Activated naive CD4-positive, alpha-beta T cell (primary cell): ENCODE measurements at places on chromosomes 16 and 17.
A peak's percentile ranks its signal among the peaks of the same experiment; 100 is the strongest.

DNA sequence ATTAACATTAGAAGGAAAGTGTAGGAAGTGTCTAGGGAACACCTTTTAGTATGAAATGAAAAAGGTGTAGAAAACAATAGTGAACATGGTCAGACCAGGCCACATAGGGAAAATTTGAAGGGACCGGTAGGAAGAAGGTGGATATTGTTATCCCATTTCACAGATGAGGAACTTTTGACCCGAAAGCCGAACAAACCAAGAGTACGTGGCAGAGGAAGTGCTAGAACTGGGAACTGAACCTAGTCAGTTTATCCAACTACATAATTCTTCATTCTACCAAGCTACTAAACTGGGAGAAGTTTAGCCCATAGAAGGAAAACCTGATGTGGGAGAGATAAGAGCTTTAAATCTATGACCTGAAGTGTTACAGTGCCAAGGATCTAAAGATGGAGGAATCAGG, 43.2 kb downstream of the YPEL2 start:
- DNase-seq: no peak

DNA sequence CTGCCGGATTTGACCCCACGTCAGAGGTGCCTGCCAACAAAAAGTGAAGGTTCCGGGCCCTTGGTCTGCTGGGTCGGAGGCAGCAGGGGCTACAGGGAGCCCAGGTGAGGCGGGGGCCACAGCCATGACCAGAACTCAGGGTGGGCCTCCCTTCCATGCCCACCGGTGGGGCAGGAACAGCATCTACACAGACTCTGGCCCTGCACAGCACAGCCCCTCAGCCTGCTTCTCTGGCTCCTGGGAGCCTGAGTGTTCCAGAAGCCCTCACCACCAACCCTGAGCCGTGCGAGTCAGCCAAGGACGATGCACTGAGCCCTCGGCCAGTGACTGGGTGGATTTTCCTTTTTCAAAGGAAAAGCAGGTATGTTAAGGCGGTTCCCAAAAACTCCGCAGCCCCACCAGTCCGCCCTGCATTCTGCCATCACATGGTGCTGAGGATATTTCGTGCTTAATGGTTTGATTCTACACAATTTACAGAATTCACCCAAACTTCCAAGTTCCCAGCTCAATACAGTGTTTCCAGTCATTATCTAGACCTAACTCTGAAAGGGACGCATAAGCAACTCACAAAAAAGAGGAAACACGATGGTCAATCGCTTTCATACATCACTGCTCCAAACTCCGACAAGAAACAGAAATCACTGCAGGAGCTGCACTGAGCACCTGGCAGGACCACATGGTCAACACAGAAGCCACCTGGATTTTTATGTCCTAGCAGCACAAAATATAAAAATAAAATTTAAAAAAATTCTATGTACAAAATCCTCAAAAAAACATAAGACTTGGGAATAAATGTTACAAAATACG, 19.4 kb upstream of the C16orf95 start:
- DNase-seq: no peak

DNA sequence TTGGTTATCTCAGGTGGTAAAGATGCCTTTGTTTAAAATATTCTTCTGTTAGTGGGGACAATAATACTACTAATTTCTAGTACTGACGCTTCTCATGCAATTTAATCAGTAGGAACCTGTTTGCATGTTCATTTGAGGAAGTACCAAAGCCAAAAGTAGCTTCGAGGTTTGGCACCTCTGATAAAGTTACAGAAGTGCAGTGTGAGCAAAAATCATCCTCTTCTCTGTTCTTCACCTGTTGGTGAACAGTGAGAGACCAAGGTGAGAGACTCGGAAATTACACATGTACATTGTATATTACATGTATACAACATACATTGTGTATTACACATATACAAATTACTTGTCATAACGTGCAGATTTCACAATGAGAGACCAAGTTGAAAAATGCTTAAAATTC, 404.6 kb downstream of the MAF start:
- no peak for DNase-seq

DNA sequence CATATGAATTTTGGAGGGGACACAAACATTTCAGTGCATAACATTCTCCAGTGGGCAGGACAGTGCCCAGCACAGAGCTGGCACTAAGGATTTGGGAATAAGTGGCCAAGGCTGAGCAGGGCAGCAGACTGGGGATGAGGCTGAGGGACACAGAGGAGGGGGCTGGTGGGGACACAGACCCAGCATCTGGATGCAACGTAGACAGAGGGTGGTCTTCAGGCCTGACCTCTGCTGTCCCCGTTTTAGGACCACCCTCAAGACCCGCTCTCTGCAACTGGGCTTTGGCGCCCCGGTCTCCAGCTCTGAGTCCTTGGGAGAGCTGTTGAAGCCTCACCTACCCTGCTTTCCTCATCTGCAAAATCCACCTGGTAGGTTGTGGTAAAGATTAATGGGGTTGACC, 3.3 kb upstream of the PRSS33 start:
- DNase-seq: no peak

DNA sequence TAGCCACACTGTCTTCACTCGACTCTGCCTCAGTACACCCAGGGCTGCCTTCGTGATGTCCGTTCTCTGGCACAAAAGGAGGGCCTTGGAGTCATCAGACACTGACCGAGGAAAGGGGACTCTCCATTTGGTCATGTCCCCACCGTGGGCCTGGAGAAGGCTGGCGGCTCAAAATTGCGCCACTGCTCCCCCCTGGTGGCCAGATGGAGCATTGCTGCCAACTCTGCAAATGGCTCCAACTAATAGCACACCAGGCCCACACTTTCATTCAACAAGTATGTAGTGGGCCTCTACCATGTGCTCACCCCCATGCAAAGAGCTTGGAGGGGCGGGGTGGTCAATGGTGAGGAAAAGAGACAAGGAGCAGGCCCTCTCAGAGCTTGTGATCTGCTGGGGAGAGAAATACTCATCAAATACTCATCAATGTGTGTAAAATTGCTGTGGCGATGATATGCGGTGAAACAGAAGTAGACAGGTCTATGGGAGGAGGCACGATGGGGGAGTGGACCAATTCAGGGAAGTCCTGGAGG, 5.2 kb upstream of the GRIN2C start:
- peak; percentile 46 for DNase-seq

GRCh38 chr17:2982854-2983253, 80.6 kb downstream of the OR1D5 start:
- DNase-seq: no peak

DNA sequence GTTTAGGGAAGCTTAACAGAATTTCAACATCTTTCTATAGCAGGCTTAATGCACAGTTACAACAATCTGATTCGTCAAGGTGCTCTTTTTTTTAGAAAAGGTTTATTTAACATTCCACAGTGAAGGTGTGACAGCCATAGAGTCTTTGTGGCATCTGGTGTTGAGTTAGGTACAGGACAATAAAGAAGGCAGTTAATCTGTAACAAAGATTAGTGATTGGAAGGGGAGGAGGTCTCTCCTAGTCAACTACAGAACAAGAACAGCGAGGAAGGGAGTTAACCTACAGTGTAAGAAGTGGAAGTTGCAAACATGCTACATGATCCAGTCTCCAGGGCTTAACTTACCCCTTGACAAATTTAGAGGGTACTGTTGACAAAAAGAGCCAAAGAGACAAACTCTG, 3.0 kb upstream of the ZDHHC7 start:
- DNase-seq: no peak

- DNase-seq: no peak
Observed at GRCh38 chr17:14373614-14374259, 72.9 kb downstream of the HS3ST3B1 start.

DNA sequence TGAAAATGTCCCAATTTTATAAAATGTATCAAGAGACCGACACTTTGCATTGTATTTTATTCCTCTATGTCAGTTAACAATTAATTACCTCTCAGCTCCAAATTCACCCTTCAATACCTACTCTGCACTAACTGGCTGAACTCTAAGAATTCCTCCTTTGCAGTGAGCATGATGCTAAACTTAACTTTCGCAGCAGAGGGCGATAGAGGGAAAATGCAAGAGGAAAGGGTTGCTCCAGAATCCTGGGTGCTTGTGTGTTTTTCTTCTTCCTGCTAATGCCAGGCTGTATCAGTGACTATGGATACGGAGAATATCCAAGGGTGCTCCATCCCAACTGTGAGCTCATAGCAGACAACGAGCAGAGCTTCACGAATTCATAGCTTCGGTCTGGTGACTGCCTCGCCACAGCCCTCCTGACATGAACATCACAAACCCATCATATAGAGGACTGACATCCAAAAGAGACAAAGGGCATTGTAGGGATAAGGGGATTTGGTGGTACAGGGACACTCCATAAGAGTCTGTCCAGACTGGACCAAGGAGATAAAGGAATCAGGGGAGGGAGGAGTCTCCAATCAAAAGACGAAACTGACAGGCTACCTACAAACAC, 172.9 kb downstream of the STX8 start:
- no peak for DNase-seq

GRCh38 chr17:4161192-4161966, 18.4 kb downstream of the CYB5D2 start:
- DNase-seq: no peak

GRCh38 chr17:81959362-81960129, 1.4 kb downstream of the NOTUM start:
- peak; percentile 60 for DNase-seq

- no peak for DNase-seq
Observed at GRCh38 chr16:73071131-73071940, 23.4 kb upstream of the ZFHX3 start.

- DNase-seq: no peak
Observed at GRCh38 chr16:51022955-51023354, 128.1 kb downstream of the SALL1 start.

GRCh38 chr16:51113236-51114125, 37.6 kb downstream of the SALL1 start:
- no peak for DNase-seq

- DNase-seq: no peak
Observed at GRCh38 chr16:57727610-57728009, 8.0 kb upstream of the KATNB1 start.

DNA sequence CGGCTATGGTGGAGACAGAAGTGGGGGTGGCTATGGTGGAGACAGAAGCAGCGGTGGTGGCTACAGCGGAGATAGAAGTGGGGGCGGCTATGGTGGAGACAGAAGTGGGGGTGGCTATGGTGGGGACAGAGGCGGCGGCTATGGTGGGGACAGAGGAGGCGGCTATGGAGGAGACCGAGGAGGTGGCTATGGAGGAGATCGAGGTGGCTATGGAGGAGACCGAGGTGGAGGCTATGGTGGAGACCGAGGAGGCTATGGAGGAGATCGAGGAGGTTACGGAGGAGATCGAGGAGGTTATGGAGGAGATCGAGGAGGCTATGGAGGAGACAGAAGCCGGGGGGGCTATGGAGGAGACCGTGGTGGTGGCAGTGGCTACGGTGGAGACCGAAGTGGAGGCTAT, 24.1 kb downstream of the HEATR9 start:
- no peak for DNase-seq

- peak; percentile 22 for DNase-seq
Observed at GRCh38 chr16:17469741-17470181, 999 bp downstream of the XYLT1 start.

DNA sequence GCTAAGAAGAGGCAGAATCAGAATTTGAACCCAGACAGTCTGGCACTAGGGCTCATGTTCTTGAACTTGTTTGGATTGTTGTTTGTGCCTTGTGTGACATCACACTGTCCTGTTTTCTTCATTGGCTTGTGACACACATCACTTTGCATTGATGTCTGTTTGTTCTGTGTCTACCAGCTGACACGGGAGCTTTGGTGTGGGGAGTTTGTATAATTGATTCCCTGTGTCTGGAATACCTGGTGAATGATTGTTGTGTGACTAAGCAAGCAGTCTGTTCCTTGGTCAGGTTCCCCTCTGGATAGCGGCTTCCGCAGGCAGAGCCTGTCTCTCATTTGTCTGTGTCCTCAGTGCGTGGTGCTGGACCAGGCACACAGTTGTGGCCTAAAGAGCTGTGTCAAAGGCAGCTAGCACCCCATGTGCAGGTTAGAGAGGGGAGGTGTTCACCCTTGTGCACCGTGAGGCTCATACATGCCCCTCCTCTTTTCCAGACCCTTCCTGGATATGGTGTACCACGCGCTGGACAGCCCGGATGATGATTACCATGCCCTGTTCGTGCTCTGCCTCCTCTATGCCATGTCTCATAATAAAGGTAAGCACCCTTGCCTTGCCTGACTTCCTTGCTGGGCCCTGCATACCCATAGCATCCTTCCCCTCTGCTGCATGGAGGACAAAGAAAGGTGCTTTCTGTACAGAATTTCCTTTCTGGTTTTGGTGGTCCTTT, 80.1 kb downstream of the CLEC16A start:
- no peak for DNase-seq

GRCh38 chr17:73436954-73437353, 125.2 kb upstream of the CDC42EP4 start:
- DNase-seq: no peak

DNA sequence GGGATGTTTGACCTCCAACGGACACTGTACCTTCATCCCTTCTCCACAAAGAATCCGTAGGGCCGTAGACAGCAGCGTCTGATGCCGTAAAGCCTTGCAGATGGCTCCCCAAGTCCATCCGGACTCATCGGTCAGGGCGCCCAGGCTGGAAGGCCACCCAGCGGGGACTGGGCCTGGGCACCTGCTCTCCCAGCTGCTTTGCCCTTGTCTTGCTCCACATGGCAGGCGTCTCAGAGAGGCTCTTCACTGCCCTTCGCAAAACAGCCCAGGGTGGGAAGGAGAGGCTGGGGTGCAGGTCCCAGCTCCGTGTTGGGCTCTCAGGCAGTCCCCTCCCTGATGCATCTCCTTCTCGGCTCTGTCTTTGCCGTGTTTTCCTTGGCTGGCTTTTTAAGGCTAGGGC, 6.2 kb upstream of the RPTOR start:
- DNase-seq: no peak

DNA sequence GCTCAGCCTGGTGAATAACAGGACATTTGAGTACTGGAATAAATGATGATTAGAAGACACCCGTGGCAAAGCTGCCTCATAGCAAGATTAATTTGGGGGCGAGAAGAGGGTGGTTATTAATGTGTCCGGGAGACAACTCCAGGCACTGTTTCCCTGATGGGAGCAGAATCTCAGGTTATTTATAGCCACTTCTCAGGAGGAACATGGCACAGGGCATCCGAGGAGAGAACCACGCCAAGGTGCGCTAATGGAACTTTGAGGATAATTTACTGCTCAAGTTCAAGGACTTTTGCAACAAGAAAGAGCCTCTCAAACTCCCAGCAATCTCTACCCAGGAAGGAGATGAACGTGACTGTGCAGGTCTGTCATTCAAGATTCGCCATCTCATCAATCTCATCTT, 362.5 kb upstream of the ERCC4 start:
- no peak for DNase-seq

DNA sequence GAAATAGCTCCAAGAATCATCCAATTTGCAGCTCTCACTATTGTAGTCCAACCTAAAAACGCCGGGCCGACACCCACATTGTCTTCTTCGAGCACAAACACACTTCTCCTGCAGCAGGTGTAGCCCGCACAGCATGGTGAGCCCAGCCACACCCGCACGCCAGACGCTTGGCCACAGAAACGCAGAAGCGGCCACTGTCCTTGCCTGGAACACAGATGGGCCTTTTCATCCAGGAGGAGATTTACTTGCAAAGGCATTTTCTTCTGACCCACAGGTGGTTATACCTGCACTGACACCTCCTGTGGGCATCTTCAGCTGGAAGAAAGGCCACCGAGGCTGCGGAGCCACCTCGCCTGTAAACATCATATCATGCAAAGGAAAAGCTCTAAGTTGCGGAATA, 98.4 kb downstream of the ADCY9 start:
- no peak for DNase-seq

- no peak for DNase-seq
Observed at GRCh38 chr16:46673320-46674013, 15.5 kb downstream of the VPS35 start.

- no peak for DNase-seq
Observed at GRCh38 chr17:69575346-69575761, 160.9 kb downstream of the MAP2K6 start.

GRCh38 chr16:2967211-2967631, 1.9 kb upstream of the PAQR4 start:
- DNase-seq: no peak
